ENCODE measurements at places on chromosomes 4 and X.

GRCh38 chr4:99979872-99980271 lies 29.8 kb upstream of the H2AZ1 start:
- DNase-seq, result no peak

GRCh38 chrX:24391389-24391788 lies 30.9 kb downstream of the SUPT20HL1 start:
- no peak for DNase-seq

DNA sequence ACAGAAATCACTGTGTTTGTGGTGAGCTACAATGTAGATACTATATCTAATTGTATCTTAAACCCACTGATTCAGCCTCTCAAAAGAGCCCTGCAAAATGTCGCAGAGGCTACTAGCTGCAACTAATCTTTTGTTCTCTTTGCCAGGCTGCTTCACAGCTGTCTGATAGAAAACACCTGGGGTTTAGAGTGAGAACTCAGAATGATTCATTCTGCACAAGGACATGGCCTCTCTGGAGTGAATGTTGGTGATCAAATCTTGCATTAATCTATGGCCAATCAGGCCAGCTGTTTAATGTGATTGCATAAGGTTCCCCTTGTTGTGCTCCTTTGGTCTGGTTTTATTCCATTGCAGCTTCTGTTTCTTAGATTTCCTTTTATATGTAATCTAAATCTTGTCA lies 100.3 kb downstream of the EMCN start:
- no peak for DNase-seq

DNA sequence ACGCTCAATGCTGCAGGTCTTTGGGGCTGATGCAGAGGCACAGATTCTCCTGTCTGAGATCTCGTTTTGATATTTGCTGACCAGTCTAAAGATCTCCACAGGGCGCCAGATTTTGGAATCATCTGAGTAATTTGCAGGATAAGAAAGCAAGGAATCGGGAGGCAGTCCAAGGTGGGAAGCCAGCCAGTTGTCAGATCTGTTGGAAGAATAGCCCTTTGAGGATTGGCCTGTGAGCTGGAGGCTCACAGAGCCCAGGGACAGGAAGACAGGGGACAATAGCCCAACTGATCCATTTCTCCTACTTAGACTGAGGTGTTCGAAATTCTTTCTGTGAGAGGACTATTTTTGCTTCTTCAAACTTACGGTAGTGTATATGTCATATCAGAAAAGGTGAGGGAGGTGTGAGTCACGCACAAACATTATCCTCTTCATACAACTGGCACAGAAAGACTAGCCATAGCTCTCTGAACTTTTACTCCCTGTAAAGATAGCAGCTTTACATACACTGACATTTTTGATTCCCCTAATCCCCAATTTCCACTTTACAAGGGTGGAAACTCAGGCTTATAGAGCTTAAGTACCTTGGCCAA lies 8.8 kb downstream of the DIPK2B start:
- no peak for DNase-seq

DNA sequence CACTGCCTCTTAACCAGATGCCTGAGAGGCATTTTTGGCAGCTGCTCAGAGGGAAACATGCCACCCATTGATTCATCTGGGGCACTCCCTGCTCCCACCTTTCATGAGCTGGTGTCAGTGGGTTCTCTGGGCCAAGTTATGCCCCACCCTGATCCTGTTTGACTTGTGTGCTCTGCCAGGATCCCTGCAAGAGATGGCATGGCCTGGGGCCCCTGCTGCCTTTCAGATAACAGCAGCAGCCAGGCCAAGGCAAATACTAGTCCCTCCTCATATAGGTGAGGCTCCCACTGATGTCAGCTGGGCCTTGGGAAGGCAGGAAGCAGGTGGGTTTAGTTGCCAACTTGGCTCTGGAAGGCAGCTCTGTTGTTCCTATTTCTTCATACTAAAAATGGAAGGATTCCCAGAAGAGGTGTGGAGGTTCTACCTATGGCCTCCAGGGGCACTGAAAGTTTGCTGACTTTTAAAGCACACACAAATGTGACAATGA lies 192.9 kb upstream of the RBPJ start:
- DNase-seq, result no peak

DNA sequence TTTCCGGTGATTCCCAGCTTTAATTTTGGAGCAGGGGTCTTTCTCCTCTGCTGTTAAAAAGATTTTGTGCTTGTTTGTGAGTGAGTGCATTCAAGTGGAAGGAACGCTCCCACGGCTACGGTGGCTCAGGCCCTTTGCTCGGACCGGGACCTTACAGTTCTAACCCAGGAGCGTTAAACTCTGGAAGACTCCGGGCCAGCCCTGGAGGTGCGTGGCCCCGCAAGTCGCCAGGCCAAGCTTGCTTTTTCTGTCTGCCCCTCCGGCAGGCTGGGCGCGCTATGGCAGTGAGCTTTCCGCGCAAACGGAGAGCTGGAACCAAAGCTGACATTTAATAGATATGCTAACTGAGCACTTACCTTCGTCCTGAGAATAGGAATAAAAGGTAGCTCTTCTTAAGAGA lies 18.3 kb upstream of the PITX2 start:
- DNase-seq, result no peak

All from NCI-H2171 (cell line).